ENCODE measurements at places on chromosomes 3 and 15. TPM values are rescaled to one million over a fixed set of nuclear protein-coding genes. Genes with fewer than 3 reads are reported as not detected.

DNA sequence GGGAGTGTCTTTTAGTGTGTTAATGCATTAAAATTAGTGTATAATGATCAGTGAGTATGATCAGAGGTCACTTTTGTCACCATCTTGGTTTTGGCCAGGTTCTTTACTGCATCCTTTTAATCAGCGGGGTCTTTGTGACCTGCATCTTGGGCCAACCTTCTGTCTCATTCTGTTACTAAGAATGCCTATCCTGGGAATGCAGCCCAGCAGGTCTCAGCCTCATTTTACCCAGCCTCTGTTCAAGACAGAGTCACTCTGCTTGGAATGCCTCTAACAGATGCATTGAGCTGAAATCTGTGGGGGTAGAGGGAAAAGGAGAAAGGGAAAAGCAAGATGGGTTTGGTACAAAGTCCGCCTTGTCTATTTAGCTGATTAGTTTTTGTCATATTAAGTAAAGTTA, 5.3 kb upstream of the BLOC1S6 start:
- DNase-seq, result no peak

The NEDD4 gene
- 15.5 TPM for polyA plus RNA-seq

The TRH gene
- polyA plus RNA-seq, result 0.51 TPM

GRCh38 chr3:108664266-108664665, 74.7 kb downstream of the DZIP3 start:
- DNase-seq, result no peak

Measured in right renal pelvis (tissue), 4 donors.